Sigmoid colon (tissue), 7 donors: ENCODE measurements at places on chromosomes 12 and 14.

GRCh38 chr14:100140452-100141078 lies 18.9 kb downstream of the DEGS2 start:
- DNase-seq, result no peak

DNA sequence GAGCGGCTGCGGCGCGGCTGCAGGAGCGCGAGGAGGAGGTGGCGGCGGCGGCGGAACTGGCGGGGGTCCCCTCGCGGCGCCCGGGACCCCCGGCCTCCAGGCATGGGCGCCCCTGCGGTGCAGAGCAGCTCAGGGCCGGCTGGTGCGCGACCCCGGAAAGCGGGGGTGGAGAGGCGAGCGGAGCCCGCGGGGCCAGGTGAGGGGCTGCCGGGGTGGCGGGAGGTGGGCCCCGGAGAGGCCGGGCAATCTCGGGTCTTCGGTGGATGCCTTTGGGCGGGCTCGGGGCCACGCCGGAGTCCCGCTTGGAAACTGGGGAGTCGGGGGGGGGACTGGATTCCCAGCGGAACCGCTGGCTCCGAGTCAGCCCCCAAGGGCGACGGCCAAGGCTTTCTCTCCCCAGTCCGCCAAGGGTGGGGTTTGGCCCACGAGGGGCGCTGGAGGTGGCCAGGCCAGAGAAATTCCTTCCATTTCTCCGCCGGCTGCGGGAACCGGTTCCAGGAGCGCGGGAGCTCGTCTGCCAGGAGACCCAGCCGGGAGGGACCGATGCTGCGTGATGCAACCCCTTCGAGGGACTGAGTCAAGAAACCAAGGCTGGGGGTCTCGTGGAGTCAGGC lies 13.9 kb upstream of the NR4A1 start:
- DNase-seq, result peak; percentile 94

DNA sequence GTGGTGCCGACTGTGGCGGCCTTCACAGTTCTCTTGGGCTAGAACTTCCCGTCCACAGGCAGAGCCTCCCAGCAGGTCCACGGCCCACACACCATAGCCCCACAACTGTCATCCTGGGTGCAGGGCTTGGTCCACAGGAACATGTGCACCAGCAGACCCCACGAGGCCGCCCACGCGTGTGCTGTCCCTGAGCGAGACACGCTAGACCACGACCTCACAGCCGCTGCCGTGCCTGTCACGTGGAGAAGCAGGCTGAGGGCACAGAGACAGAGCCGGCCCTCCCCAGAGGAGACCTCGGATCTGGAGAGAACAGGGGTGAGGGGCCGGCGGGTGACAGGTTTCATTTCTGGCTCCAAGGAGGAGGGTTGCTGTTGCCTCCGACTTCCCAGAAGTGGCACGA lies 8.9 kb upstream of the GALNT9 start:
- no peak for DNase-seq

- DNase-seq, result peak; percentile 97
Observed at GRCh38 chr12:104177663-104178501, 37.7 kb upstream of the TXNRD1 start.

DNA sequence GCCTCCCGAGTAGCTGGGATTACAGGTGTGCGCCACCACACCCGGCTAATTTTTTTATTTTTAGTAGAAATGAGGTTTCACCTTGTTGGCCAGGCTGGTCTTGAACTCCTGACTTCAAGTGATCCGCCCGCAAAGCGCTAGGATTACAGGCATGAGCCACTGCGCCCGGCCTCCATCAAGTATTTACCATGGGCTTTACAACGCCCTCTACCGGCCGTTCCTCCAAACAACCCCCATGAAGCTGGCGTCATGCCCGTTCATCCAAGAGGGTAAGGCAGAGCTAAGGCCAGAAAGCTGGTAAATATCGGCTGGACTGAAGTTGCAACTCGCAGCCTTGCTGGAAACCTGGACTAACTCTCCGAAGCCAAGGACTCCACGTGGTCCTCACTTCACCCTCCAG lies 41.6 kb downstream of the RNF34 start:
- peak; percentile 61 for DNase-seq
